NCI-H1417 treated with DMSO at 0.1 percent for 48 hours (cell line): ENCODE measurements at places on chromosomes 5 and 9.
A peak's percentile ranks its signal among the peaks of the same experiment; 100 is the strongest.

GRCh38 chr5:131357739-131358561, 94.1 kb downstream of the CDC42SE2 start:
- DNase-seq = no peak

DNA sequence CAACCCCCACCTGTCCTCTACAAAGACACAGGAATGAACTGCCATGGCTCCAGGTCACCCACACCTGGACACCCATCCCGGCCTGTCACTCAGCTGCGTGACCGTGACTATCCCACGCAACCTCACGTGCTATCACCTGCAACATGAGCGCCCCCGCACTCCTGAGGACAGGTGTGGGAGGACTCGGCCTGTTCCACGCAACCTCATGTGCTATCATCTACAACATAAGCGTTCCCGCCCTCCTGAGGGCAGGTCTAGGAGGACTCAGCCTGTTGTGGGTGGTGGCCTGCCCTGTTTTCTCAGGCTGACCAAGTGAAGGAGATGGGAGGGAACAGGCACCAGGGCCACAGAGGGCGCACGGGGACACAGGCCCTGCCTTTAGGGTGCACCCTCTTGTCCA, 4.1 kb downstream of the QSOX2 start:
- no peak for DNase-seq

DNA sequence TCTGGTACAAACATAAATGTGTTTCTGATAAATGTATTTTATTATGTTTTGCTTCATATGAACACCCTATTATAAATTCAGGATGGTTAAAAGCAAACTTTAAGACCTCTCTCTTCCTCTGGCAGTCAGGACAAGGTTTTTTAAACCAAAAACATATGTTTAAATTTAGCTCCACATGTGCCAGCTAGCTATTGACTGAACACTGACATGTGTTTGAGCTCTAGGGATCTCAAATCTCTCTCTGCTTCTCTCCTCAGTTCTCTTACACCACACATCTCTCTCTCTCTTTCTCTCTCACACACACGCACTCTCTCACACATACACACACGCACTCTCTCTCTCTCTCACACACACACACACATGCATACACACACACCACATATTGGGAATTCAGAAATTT, 150.1 kb upstream of the RFX3 start:
- DNase-seq = no peak

DNA sequence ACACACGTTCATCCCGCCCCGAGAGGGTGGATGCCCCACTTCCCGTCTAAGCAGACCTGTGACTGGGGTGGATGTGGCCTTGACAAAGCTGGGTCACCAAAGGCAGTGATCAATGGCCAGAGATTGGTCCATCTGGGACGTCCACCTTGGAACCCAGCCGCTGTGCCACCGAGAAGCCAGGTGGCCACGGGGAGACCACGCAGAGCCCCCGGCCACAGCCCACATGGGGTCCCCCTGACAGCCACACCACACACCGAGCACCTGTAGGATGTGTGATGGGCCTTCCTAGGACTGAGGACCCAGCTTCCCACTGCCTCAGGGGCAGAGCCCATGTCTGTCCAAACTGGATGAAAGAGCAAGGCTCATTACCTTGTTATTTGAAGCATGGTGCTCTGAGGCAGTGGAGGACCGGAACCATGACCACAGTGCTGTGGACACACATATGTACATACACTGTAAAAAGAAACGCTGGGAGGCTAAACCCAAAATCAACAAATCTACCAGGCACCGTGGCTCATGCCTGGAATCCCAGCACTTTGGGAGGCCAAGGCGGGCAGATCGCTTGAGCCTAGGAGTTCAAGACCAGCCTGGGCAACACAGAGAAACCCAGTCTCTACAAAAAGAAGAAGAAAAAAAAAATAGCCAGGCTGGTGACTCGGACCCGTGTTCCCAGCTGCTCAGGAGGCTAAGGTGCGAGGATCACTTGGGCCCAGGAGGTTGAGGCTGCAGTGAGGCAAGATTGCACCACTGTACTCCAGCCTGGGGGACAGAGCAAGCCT, 50.1 kb downstream of the MRPL36 start:
- DNase-seq = no peak

GRCh38 chr9:104256031-104256695, 162.1 kb downstream of the SMC2 start:
- no peak for DNase-seq

GRCh38 chr9:34428325-34428958, 29.9 kb downstream of the FAM219A start:
- no peak for DNase-seq

DNA sequence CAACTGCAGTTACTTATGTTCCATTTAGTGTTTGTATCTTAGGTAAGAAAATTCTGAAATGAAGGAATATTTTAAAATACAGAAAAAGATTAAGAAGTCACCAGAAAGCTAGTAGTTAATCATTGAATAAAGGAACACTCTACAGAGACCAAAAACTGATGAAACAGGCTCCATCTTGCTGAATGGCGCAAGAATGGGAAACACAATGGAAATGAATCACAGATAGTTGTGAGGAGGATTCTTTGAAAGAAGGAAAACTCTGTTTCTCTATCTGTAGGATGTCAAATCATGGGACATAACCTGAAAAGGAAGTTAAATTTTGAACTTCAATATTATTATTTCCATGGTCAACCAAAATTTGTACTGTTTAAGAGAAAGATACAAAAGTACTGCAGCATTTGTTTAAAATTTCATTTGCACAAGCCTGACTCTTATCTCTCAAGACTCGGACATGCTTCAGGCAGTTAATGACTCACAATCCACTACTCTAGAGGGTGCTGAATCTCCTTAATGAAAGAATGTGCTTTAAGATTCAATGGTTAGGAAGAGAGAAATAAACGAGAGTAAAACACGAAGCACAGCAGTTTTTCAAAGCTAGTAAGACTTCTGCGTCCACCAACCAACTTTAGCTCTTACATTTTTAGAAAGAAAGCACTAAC, 1064.4 kb upstream of the DMAC1 start:
- no peak for DNase-seq

DNA sequence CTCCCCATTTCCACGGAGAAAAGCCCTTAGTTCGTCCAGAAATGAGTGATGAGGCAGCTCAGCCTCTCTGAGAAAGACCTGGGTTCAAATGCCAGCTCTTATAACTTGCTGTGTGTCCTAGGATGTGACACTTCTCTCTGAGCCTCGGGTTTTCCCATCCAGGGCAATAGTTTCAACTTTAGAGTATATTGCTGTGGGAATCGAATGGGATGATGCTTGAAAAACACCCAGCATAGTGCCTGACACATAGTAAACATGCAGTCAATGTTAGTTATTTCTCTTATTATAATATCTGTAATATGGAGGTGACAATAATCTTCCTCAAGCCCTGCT, 430 bp upstream of the MAPKAP1 start:
- DNase-seq = no peak

GRCh38 chr5:19927919-19928318, 60.1 kb downstream of the CDH18 start:
- DNase-seq = peak; percentile 33

GRCh38 chr5:40834391-40834848, 602 bp downstream of the RPL37 start:
- DNase-seq = no peak

DNA sequence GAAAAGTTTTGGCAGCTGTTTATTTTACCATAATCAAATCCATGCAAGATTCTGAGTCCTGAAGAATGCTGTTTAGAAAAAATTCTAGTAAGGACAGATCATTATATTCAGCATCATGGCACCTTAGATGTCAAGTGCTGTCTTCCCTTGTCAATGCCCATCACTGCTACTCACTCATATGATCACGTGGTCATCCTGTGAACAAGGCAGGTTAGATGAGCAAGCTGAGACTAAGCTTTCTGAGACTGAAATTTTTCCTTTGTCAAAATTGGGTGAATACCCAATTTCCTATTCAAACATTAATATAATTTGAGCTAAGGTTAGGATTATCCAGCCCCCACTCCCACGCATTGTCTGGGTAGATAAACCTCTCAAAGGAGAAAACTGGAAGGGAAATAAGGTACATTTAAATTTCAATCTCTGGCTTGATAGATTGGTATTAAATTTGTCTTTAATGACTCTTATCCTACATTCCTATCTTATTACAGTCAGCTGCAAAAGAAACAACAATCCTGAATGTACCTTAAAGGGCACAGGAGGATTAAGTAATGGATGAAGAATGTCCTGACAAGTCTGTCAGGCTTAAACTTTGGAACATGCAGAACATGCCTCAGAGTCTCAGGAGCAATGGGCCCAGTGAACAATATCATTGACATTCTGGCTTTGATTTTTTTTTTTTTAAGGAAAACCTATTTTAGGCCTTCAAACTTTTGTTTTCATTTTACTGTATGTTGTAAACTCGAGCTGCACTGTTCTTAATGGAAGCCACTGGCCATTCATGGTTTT, 148.7 kb upstream of the RANBP3L start:
- DNase-seq = no peak

DNA sequence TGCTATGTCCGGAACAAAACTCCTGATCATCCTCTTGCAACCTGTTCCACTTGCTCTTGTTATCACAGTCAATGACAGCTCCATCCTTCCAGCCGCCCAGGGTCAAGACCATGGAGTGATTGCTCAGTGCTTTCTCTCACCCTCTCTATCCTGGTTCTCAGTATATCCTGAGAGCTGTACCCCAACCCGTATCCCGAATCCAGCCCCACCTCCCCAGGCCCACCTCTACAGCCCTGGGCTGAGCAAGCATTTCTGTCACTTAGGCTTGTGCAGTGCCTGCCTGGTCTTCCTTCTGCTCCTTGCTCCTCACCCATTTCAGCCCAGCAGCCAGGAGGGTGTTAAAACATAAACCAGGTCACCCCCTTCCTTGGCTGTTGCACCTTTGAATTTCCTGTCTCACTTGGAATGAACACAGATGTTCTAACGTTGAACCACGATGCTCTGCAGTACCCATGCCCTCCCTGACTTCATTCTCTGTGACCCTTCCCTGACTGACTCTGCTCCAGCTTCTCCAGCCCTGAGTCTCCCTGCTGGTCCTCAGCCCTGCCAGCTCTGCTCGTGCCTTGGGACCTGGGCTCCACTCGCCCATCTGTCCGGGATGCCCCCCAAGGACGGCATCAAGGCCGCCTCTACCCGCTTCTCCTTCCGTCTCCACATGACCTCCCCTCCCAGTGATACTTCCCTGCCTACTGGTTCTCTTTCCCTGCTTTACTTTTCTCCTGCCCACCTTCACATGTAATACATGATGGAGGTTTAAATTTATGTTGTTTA, 110.0 kb downstream of the ICE1 start:
- no peak for DNase-seq

- no peak for DNase-seq
Observed at GRCh38 chr5:6222121-6222520, 156.2 kb downstream of the MED10 start.

DNA sequence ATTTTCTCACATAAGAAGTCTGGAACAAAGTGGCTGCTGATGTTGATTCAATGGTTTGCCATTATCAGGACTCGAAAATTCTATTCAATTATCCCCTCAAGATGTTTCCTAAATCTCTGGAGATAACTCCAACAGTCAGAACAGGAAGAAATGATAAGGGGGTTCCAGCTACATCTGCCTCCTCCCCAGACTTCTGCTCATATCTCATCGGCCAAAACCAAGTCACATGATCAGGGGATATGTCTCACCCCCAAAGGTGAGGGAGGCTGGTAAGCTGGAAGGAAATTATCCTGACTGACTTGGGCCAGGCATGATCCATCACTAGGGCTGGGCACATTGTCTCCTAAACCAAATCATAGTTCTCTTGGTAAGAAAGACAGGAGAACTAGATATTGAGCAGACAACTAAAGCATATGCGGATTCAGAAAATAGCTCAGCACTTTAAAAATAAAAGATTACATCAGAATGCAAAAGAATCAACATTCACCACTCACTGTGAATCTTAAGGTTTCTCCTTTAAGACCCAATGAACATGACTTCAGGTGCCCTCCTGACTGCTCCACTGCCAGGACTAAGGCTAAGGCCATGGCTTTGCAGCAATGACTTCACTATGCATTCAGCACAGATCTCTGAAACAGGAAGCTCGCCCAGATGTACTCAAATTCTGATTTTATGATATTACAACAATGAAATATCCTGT, 306.3 kb downstream of the ENC1 start:
- DNase-seq = no peak

DNA sequence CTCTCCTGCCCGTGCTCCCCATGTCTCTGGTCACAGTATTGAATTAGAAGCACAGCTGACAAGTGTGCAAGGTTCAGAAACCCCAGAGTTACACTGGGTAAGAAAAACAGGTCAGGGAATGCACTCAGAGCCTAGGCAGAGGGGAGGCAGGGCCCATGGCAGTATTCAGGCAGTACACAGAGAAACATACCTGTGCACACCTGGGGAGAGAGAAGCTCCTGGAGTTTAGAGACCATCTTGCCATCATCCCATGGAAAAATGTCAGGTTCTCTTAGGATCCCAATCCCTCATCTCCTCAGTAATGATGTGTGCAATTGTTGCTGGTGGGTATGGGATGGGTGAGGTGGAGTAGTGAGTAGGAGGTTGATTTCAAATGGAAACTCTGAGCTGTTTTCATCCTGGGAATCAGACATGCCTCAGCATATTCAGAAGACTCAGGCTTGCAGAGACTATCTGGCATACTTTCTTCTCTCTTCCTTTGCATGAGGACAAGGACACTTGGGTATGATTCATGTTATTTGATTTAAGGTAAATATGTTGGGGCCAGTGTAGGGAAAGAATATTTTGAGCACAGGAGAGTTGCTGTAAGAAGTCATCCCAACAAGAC, 228.5 kb downstream of the ESM1 start:
- no peak for DNase-seq

GRCh38 chr5:126031989-126032716, 391.1 kb upstream of the GRAMD2B start:
- no peak for DNase-seq

- no peak for DNase-seq
Observed at GRCh38 chr9:75451045-75451444, 362.7 kb downstream of the OSTF1 start.

DNA sequence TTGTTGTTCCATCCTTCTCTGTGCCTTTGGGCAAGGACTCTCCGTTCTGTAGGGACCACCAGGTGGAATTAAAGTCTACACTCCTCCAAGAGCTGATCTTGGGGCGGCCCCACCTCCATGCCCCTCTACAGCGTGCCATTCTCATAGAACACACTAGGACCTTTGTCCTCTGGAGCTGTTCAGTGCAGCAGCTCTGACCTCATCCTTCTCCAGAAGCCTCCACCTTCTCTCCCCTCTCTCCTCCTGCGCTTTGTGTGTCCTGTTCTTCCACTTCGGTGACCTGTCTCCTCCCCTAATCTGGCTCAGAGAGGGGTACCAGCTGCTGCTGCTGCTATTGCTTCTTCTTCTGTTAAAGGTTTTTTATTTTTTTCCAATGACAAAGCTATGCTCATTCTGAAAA, 1.8 kb upstream of the MACROH2A1 start:
- DNase-seq = no peak

GRCh38 chr5:153782589-153783361, 255.9 kb downstream of the FAM114A2 start:
- no peak for DNase-seq

GRCh38 chr5:170252720-170253350, 20.1 kb downstream of the C5orf58 start:
- no peak for DNase-seq
